Right ventricle myocardium inferior (tissue), 1 donor: ENCODE measurements at places on chromosomes 1 and 21. TPM values are rescaled to one million over a fixed set of nuclear protein-coding genes. Genes with fewer than 3 reads are reported as not detected.
A peak's percentile ranks its signal among the peaks of the same experiment; 100 is the strongest.

DNA sequence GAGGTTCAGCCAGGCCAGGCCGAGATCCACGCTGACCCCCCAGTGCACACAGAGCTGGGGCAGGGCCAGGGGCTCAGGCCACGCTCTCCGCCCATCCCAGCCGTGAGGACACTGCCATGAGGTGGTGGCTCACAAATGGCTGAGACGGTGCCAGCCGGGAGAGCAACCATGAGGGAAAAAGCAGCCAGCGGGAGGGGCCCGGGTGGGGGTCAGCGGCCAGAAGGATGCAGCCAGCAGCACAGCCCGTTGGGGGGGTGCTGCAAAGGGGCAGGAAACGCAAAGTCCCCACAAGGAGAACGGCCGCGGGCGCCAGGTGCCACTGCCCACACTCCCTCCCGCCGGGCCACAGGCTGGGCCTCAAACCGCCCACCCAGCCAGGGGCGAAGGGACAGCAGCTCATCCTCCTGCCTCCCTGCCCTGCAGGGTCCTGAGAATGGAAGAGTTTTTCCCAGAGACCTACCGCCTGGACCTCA, 8.3 kb downstream of the TTLL10 start:
- DNase-seq: peak; percentile 44

Gene VPS26C
- 49.7 TPM for total RNA-seq

GRCh38 chr1:86583593-86583992, 36.7 kb downstream of the CLCA4 start:
- DNase-seq: no peak

DNA sequence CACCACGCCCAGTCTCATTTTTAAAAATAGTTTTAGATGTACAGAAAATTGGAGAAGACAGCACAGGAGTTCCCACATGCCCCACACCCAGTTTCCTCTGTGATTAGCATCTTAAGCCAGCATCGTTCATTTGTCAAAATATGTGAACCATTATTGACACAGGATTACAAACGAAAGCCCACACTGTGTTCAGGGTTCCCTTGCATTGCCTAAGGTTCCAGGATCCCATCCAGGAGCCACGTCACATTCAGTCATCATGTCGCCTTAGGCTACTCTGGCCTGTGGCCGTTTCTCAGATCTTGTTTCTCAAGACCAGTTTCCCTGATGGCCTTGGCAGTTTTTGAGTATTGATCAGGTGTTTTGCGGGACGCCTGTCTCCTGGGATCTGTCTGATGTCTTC, 34.7 kb upstream of the TNFRSF1B start:
- DNase-seq: no peak

GRCh38 chr1:15099441-15100120, 54.0 kb upstream of the TMEM51 start:
- no peak for DNase-seq

- DNase-seq: no peak
Observed at GRCh38 chr1:217494767-217495166, 136.1 kb downstream of the GPATCH2 start.

Gene PDC
- not detected for total RNA-seq

DNA sequence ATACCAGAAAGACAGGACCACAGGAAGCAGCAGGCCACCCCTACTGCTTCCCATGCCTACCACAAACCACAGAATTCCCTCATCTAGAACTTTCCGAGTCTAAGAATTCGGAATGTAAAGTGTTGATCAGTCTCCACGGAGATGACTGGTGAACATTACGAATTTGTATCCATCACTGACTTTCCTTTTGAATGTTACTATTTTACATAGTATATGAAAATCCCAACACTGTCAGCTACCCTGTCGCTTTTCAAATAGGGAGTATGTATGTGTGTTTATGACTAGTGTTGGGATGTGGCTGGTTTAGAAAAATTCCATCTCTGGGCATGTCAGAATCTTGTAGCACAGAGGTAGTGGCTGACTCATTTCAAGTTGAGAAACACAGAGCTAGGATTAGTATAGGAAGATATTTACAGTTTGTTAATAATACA, 118.2 kb downstream of the COQ8A start:
- no peak for DNase-seq

GRCh38 chr1:101237229-101237837, 514 bp downstream of the S1PR1 start:
- DNase-seq: no peak

DNA sequence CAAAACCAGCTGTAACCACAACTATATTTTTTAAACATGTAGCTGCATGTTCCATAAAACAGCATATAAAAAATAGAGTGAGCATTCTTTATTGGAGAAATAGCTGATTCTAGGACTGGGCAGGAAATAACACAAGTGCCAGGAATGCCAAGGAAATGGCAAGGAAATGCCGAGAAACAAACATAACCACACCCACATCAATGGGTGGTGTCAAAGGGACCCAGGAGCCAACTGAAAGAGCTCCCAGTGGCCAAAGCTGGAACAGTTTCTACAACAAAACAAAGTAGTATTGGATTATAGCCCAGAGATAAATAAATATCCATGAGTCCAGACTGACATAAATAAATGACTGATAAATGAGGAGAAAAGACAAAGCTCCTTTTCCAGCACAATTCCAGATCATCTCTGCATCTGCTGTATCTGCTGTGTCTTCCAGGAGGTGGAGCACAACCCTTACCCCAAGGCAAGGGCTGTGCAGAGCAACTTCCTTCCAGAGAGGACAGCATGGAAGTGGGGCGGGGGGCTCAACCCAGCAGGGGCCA, 28.1 kb downstream of the ADARB1 start:
- no peak for DNase-seq

GRCh38 chr1:21935393-21935804, 1.7 kb downstream of the HSPG2 start:
- no peak for DNase-seq

- DNase-seq: no peak
Observed at GRCh38 chr1:88800382-88801051, 90.8 kb downstream of the GTF2B start.
